NAMALWA (cell line): ENCODE measurements at places on chromosomes 12 and 14.

DNA sequence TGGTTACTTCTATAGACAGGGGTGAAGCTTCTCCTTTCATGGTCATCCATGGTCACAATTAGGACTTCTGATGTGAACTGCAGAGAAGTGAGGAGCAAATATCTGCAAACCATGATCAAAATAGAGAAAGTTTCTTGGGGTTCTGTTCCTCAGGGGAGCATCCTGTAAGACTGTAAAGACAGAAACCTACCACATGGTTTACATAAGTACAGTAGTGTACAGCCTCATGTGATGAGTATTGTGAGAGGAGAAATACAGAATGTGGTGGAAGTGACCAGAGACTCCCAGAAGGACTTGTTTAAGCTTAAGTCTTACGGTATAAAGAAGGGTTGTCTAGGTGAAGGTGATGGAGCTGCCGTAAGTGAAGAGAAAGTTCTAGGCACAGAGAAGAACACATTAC lies 484.7 kb downstream of the LRIG3 start:
- no peak for DNase-seq

GRCh38 chr14:71996610-71997009 lies 64.4 kb downstream of the RGS6 start:
- DNase-seq: no peak

DNA sequence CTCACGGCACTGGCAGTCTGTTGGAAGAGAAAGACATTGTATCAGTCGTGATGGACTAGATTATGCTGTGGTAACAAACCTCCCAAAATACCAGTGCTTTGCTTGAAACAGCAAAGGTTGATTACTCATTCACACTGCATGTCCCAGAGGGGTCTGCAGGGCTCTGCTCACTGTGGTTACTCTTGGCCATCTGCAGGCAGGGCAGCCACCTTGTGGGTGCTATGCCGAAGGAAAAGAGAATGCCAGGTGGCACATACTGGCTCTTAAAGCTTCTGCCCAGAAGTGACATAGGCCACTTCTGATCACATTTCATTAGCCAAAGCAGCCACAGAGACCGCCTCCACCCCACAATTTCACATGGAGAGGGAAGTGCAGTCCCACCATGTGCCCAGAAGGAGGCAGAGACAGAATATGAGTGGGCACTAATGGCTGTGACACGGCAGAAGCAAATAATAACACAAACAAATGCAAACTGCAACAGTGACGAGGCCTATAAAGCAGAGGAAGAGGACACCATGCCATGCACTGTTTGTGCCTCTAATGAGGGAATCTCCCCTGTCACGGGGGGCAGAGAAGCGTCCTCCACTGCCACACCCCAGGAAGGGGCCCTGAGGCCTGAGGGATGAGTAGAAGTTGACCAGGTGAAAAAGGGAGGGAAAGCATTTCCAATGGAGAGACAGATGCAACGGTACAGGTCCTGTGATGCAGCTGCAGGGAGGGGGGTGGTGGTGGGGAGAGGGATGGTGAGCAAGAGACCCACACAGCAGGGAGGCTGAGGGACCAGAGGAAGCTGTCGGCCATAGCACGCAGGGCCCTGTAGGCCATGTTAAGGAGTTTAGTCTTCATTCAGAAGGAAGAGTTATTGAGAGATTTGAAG lies 51.7 kb upstream of the KICS2 start:
- peak; percentile 53 for DNase-seq

GRCh38 chr14:80074900-80075574 lies 136.3 kb downstream of the DIO2 start:
- DNase-seq: no peak

DNA sequence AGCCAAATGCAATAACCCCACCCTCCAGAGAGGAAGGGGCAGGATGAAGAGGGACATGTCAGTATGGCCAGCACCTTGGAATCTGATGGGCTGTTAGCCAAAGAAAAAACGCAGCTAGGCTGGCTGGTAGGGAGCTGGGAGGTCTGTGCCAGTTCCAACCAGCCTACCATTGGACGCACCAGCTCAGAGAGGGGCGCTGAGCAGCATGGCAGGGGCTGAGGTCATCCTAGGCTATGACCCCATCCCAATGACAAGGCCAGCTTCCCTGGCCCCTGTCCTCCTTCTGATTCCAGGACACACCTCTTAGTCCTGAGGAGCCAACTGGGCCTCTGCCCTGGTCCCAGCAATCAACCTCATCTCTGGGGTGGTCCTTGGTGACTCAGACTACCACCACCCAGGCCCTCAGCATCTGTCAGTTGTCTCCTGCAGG lies 12.2 kb downstream of the ACTN1 start:
- no peak for DNase-seq

- no peak for DNase-seq
These were observed 127.7 kb upstream of the FOXN3 start for GRCh38 chr14:89544636-89545301.
